Kidney (tissue), 22 donors: ENCODE measurements at places on chromosomes 16 and 17. TPM values are rescaled to one million over a fixed set of nuclear protein-coding genes. Genes with fewer than 3 reads are reported as not detected.

DNA sequence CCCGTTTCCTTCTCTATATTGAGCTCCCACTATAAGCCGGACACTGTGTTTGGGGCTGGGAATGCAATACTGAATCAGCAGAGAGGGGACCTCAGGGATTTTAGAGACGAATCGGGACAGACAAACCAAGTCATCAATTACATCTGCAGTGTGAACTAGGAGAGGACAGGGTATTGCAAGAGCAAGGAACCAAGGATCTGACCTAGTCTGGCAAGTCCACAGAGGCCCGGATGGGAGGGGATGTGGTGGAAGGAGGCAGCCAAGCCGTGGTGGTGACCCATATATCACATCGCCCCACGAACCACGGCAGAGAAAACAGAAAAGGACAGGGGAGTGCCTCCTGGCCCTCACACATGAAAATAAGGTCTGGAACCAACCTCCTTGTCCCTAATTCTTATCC, 28.1 kb upstream of the NXPH3 start:
- no peak for DNase-seq

- no peak for DNase-seq
Measured at GRCh38 chr16:57388359-57389086, 16.0 kb upstream of the CCL17 start.

DNA sequence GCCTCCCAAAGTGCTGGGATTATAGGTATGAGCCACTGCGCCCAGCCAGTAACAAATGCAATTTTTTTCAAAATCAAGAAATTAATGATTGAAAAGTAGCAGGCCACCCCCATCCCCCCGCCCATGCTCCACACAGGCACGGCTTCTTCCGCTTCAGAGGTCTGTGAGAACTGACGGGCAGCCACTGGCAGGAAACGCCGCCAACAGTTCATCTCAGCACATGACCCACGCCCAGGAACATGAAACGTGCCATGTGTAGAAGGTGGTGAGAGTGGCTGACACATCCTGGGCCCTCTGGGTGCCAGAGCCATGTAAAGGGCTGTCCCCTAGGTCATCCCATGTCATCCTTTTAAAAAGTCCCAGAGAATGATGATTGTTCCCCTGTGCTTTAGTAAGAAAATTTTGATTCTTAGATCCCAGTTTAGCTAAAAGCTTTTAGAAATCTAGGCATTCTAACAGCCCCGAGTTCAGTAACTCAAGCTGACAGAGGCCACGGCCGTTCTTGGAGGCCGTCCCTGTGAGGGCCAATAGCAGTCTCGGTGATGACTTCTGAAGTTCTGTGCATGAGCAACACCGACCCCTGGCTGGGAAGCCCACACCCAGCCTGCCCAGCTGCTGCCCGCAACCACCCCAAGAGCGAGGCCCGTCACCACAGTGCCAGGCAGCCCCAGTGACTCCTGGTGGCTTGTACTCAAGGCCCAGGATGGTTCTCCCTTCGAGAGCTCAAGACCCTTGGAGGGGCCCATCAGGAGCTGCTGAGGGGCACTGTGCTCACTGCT, 52.1 kb downstream of the KLHDC4 start:
- DNase-seq: no peak

DNAH17 gene
- 0.09 TPM for total RNA-seq

HAP1 gene
- total RNA-seq: 1.3 TPM
